ENCODE measurements at places on chromosomes 6 and 20.

DNA sequence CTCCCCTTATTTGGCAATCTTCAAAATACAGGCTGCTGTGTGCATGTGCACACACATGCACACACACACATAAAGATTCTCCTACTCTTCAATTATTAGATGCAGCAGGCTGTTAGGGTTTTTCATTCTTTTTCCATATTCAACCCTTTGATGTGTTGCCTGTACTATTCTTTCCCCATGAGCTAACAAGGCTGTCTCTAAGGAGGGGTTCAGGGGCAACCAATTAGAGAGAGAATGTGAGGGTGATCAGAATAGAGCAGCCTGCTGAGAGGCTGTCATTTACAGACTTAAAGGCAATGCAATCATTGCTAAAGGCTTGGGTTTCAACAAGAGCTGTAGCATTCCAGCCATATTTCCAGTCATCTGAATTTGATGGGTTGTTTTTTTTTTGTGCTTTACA lies 467.4 kb upstream of the ID4 start:
- no peak for DNase-seq

DNA sequence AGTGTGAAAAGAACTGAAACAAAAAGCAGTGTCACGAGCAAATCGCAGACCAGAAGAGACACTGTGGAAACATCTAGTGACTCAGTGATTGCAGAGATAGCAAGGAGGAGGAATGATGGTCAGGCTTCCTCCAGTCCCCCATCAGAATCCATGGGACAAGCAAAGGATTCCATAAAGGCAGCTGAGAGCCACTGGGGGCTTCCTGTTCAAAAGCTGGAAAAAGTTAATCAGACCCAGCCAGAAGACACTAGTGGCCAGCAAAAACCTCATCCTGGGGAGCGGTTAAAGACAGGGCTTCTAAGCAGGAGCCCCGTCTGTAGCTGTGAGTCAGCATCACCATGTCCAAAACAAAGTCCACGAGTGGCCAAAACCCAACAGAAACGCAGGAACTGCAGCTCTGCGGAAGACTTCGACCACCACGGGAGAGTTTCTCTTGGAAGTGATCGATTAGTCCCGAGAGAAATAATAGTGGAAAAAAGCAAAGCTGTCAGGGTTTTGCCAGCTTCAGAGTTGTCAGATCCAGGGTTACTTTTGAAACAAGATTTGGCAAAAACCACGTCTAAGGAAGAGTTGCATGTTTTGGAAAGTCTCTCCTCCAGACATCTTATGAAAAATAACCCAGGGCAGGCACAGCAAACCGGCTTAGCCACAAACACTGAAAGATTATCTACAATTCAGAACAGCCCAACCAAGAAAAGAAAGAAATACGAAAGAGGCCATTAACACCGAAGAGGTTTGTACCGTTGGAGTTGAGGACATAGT lies 51.0 kb downstream of the JAG1 start:
- DNase-seq: no peak

GRCh38 chr6:126628125-126628524 lies 288.2 kb downstream of the CENPW start:
- DNase-seq: no peak

DNA sequence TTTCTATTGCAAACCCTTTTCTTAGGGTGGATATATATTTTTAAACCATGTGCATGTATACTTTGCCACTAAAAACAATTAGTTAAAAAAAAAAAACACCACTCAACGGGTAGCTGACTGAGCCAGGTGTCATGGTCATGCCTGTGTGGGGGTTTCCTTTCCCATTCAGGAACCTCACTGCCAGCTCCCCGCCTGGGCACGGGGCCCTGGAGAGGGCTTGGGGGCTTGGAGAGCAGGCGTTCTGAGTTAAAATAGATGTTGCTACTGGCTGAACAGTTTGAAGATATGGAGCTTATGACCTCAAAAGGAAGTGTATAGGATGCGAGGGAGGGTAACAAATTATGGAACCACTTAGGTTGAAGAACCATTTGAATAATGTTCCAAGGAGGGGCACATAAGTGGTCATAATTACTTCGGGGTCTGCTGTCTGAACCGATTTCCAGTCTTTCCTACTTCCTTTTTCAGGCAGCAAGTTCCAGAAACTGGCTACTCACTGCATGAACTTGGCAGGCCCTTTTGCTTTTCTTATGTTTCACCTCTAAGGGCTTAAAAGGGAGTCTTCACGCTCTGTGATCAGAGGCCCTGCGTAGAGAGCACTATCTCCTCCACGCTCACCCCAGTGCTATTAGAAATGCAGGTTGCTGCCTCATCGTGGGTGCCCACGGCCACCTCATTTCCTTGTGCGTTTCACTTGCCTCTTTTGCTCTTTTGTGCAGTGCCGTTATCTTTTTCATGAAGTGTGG lies 9.9 kb downstream of the STX16 start:
- no peak for DNase-seq

DNA sequence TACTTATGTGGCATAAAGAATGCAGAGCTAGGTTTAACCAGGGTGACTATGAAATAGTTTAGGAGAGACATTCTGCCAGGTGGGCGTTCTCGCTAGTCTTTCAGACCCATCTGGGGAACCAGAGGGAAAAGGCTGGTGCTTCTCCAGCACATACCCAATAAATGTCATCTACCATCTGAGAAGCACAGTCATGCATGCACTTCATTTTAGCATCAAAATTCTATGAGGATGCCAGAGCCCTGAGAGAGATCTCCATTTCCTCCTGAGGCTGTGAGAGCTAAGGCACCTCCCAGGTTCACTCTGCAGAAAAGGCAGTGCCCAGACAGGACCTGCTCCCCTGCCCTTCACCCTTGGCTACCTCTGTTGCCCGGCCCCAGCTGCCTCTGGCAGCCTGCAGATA lies 231.7 kb upstream of the PRND start:
- DNase-seq: no peak

DNA sequence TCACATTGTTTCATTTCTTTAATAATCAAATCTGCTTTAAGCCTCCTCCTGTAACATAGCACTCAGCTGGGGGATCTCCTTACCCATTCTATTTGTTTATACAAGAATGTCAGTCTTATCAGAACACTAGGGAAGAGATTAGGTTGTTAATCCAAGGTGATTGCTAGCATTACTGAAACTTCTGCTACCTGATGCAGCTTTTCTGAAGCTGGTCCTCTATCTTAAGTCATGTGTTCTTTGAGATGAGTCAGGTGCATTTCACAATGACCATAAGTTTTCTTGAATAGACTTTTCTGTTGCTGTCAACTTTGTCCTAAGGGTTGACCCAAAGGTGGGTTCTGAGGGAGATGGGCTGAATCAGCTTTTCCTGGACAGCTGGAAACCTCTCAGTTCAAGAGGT lies 60.7 kb upstream of the SYNCRIP start:
- DNase-seq: no peak

- DNase-seq: no peak
Measured at GRCh38 chr6:82264824-82265223, 17.3 kb upstream of the IBTK start.

All from small intestine (tissue), 16 donors.